ENCODE measurements at places on chromosomes 7 and 10.

GRCh38 chr7:46754140-46754720 is 827.7 kb downstream of the TNS3 start:
- no peak for DNase-seq

GRCh38 chr10:112519133-112519761 is 72.2 kb downstream of the VTI1A start:
- DNase-seq, result no peak

- DNase-seq, result no peak
Measured at GRCh38 chr10:82867056-82867455, 992.1 kb downstream of the NRG3 start.

GRCh38 chr10:8043569-8044306 is 10.8 kb upstream of the GATA3 start:
- no peak for DNase-seq

- no peak for DNase-seq
Measured at GRCh38 chr7:158631574-158632195, 44.1 kb upstream of the PTPRN2 start.

- no peak for DNase-seq
Measured at GRCh38 chr10:16646181-16647059, 124.7 kb upstream of the C1QL3 start.

- no peak for DNase-seq
Measured at GRCh38 chr7:149494738-149495368, 2.8 kb downstream of the ZNF746 start.

- no peak for DNase-seq
Measured at GRCh38 chr10:31912898-31913850, 15.5 kb downstream of the ARHGAP12 start.

GRCh38 chr7:131370523-131370968 is 42.9 kb downstream of the MKLN1 start:
- no peak for DNase-seq

DNA sequence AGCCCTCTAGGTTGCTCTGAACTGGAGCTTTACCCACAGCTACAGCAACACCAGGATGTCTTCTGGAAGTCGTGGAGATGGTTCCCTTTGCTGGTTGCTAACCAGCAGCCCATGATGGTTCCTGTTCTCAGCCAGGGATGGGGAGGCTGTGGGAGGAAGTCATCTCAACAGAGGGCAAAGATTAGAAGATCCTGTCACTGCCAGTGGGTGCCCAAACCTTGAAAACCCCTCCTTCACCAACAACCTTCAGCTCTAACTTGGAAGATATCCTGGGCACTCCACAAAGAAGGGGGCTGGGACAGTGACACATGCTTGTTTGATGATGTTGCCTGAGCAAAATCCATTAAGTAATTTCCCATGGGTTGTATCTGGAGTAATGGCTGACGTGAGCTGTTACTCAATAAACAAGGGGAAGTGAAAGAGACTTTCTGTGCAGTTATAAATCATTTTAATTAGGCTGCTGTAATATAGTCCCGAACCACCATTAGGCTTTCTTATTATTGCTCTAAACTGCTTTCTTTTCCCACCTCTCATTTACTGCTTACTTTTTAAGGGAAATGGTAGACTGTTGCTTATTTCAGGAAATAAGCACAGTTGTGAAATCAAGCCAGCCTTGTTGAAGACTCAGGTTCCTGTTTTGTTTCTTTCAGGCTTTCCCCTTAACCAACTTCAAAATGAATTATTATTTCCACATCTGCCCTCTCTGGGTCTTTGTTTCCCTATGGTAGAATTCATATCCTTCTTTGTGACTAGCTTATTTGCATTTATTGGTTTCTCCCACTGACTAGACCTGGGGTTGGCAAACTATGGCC is 124.8 kb downstream of the PPP1R17 start:
- no peak for DNase-seq

DNA sequence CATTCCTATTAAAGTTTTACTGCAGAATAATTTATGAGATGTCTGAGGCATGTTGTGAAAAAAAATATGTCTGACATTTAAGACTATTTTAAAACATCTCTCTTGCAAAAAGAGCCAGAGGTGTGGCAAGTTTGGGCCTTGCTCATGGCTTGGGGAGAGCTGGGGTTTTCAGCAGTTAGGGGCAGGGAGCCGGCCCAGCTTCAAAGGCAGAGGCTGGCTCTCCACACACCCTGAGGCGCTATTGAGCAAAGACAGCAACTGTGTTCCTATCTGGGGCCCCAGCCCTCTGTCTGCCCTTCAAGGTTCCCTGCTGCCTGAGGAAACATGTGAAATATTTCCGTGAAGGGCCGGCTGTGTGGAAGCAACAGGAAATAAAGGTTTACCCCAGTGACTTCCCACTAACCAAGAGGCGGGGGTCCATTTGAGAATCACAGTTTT is 94.0 kb downstream of the SORBS1 start:
- DNase-seq, result no peak

GRCh38 chr7:143490717-143491306 is 13.1 kb downstream of the TAS2R41 start:
- no peak for DNase-seq

GRCh38 chr10:89257581-89257980 is 6.0 kb upstream of the LIPA start:
- DNase-seq, result no peak

DNA sequence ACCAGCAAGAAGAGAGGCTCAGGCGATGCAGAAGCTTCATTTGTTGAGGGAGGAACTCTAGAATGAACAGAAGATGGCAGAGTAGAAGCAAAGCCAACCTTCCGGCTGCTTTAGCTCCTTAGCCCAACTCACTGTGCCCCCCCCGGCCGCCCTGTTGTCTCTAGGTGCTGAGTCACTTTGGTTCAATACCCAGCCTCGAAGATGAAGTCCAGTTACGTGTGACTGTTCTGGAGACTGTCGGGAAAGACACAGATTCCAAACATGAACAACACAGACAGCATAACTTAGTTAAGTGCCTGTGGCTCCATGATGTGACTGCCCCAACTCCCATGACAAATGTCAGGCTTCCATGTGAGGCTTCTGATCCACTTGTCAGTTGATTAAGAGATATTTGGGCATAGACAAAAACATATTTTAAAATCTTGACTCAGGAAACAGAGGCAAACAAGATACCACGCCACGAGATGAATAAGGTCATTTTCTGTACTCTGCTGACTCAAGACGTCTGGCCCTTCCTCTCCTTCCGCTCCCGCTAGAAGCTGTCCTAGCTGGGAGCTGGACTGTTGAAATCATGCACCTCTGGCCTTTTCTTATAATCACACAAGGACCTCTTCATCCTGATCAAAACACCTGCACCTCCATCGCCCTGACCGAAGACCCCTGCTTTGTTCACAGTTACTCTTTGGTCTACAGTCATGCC is 199.3 kb downstream of the FRMD4A start:
- DNase-seq, result no peak

DNA sequence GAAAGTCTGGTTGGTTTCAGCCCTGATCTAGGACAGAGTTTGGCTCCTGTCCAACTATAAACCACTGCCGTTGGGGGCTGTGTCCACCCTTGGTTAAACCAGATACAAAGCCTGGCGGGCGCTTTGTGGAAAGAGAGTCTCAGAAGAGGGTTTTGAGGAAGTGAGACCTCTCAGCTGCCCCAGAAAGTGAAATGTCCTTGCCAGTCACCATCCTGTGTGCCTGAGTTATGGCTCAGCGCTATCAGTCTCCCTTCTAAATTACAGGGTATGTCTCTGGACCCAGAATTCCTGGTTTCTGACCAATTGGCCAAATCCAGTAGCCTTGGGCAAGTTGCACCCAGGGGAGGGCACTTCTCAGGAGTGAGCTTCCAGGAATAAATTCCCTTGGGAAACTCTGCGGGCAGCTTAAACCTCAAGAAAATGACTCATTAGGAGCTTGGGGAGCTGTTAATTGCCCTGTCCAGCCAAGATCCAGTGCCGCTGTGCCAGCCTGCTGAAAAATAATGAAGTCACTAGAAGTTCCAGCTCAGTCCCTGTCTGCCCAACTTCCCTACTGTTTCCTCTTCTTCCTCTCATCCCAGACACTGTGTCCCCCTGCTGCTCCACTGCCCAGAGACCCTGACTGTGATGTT is 66.7 kb upstream of the PDZD8 start:
- DNase-seq, result no peak

DNA sequence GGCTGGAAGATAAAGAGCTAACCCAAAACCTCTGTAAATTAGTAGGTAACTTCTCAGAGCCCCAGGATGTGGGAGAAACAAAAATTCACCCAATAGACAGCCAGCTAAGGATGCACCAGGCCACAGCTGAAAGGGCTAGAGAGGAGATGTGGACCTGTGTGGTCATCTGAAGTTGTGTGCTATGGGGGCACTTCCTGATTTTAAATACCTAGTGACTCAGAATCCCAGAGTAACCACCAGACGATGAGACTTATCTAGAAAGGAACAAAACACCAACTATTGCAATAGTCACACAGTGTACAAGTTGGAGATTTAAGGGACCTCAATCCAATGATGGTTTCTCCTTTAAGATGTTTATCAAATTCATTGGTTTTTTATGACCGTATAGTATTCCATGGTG is 408.3 kb upstream of the ANKRD30A start:
- no peak for DNase-seq

DNA sequence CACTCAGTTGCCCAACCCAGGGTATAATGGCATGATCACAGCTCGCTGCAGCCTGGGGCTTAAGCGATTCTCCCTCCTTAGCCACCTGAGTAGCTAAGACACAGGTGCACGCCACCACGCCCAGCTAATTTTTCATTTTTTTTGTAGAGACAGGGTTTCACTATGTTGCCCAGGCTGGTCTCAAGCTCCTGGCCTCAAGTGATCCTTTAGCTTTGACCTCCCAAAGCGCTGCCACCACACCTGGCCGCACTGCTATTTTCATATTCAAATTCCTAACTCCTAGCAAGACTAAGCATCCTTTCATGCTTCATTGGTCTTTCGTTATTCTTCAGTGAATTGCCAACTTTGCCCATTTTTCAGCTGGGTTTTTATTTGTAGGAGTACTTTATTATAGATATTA is 30.4 kb upstream of the DAGLB start:
- DNase-seq, result no peak

DNA sequence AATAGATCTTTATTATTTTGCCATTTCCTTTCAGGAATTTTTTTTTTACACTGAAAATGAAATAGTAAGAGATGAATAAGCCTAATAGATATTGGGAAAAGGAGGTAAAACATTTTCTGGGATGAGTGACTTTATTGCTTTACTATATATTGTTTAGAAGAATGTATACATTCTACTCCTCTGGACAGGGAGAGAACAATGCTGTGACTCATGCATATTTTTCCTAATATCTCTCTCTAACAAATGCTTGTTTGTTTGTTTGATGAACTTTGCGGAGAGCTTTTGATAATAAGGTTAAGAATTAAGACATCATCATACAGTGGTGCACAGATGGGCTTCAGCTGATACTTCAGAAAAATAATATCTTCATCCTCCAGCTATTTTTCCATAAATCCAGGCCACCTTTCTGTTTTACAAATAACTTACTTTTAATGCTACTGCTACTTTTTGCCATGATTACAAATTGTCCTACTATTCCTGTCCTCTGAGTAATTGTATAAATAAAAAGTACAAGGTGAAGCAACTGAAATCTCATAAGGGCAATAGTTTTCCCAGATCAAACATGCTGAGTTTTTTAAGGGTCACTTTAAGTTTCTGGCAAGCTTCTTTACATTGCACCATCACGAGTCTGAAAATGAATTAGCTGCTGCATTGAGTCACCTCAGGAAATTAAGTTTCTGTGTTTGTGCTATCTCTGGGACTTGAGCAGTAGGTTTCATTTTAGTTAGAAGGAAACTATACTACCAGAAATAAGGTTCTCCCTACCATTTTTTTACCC is 207.3 kb upstream of the POT1 start:
- no peak for DNase-seq

DNA sequence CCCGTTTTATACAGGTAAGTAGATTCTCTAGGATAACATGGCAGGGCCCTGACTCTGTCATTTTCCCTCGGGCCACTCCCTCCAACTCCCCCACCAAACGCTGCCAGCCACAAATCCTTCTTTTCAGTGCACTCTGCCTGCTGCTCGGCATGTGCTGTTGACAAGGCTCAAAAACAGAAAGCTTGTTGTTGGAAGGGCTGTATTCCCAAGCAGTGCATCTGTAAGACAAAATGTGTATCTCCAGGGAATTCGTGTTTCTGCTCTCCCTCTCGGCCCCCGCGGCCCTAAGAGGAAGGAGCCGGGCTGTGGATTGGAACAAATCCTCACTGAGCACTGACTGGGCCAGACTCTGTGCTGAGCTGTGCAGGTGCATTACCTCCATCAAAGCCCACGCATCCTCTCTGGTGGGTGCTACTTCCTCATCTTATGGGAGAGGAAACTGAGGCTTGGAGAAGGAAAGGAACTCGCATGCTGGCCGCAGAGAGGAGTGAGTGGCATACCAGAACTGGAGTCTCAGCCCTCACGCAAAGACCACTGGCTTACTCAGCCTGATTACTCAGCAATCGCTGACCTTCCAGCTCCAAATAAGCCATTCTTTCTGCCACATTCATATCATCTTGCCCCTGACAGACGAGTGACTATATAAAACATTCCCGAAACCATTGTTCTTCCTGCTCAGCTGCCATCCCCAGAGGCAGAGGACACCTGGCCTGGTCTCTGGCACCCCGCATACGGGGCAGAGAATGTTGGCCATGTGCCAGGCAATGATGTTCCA is 33.5 kb upstream of the ENO4 start:
- DNase-seq, result no peak

GRCh38 chr10:129964611-129965424 is 744 bp upstream of the EBF3 start:
- no peak for DNase-seq

DNA sequence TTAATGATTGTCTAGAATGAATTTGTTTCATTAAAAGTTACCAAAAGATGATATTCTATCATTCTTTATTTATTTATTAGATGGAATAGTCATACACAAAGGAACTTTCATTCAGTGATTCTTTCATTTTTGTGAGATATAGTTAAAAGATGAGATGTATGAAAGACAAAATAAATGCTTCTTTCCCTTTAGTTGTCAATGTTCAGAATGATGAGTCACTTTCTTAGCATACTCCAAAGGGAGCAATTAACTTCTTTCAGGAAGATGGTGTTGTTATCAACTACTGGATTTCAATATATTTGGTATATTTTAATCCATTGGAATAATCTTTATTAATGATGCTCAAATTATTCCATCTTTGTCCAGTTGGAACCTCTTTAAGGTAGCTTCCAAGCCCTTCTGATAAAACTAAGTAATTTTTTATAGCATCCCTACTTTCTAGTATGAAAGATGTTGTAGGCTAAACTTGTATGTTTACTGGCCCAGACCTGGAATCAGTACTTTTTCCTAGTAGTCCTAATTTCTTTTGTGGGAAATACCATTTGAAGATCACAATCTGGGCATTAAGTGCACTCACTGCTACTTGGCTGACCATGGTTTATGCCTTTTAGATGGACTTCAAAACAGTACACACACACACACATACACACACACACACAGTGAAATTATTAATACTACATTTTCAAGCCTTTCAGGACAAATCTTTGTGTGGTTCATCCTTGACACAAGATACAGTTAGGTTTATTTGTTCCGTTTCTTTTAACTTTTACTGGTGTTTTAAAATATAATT is 2.5 kb downstream of the GIMAP7 start:
- no peak for DNase-seq

- DNase-seq, result no peak
Measured at GRCh38 chr7:143013473-143013872, 13.5 kb downstream of the OR9A2 start.

- DNase-seq, result no peak
Measured at GRCh38 chr7:47937065-47937687, 11.1 kb downstream of the PKD1L1 start.

GRCh38 chr7:92916770-92917224 is 80.4 kb upstream of the CDK6 start:
- no peak for DNase-seq

GRCh38 chr10:27252267-27253000 is 11.8 kb upstream of the ACBD5 start:
- DNase-seq, result no peak

All from posterior cingulate gyrus (tissue), 11 donors.